HCEC 1CT (cell line): ENCODE measurements at places on chromosomes 13 and 19.
A peak's percentile ranks its signal among the peaks of the same experiment; 100 is the strongest.

DNA sequence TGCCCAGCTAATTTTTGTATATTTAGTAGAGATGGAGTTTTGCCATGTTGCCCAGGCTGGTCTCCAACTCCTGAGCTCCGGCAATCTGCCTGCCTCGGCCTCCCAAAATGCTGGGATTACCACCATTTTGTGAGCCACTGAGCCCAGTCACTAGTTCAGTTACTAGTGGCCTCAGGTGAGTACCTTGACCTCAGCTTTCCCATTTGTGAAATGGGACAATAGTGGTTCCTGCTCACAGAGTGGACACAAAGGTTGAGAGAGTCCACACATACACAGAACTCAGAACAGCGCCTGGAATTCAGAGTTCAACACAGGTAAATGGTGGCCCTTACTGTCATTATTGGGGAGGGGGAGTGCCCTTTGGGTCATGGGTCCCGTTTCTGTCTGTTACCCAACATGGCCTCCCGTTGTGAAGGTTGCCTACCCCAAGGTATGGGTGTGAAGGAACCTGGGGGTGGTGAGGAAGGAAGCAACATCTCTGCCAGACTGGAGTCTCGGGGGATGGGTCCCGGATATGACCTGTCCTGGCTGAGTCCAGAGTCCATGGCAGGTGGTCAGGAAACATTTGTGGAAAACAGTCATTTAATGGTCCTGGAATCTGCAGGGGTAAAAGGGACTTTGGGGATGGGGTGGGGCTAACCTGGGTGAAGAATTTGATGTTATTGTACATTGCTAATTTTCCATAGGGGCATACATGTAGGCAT is 11.7 kb upstream of the IRGC start:
- no peak for DNase-seq

DNA sequence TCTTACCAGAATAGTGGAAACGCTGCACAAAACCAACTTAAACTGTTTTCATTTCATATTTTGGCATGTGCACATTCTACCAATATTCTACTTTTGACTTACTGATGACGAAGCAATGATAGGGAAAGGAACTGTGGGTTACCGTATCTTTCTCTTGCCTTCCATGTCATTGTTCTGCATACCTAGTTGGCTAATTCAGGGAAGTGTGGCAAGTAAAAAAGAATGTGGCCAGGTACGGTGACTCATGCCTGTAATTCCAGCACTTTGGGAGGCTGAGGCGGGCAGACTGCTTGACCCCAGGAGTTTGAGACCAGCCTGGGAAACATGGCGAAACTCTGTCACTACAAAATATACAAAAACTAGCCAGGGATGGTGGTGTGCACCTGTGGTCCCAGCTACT is 108.2 kb downstream of the SIPA1L3 start:
- DNase-seq: no peak

DNA sequence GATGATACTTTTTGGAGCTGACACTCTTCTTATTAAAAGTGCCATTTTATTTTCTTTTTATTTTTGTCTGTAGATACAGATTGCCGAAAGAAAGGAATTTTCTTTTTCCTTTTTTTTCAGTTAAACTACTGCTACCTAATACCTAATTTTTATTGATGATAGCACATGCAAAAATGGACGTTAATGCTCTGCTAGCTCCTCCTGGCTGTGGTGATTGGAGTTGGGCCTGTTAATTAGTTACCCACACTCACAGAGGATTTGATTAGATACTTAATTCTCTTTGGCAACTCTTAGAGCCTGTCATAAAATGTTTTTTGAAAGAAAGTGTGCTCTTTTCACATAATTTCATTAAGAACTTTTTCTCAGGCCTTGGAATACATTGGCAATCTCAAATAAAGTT is 366.8 kb downstream of the DCT start:
- peak; percentile 9 for DNase-seq

DNA sequence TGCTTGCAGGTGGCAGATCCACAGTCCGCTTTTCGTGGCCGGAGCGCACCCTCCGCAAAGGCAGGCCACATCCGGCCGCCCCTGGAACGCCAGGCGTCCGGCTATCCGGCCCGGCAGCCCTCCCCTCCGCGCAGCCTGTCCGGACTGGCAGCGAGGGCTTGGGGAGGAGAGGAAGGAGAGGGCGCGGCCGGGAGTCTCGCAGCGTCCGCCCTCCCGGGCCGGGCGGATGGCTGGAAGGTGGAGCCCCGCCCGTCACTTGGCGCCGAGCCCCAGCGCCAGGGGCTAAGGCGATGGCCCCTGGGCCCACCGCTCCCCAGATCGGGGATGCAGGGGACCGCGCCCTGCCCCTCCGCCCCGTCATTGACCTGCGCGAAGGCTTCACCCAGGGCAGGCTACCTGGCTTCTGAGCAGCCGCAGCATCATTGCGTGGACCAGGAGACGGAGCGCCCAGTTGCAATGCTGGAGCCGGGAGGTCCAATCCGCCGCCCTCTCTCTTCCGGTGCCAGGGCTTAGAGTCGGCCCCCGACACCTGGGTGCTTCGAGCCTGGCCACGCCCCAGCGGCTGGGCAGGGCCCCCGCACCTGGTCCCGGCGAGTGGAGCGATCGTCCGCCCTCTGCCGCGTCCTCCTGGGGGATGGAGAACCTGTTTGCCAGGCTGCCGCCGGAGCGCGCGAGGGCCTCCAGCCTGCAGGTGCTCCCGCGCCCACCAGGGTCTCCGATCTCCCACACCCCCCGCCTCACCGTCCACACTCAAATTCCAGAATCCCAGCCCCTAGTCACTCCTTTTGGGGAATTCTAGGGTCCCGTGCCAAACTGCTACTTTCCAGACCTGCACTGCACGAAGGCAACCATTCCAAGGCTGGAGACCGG is at the start of gene FUT1:
FUT1 (minus strand) TSS at position 146 of the 870 bp plus-strand sequence. CDS start 1,360 bp downstream, outside the sequence.
- DNase-seq: no peak

GRCh38 chr19:30363073-30363472 is 9.1 kb upstream of the ZNF536 start:
- no peak for DNase-seq

DNA sequence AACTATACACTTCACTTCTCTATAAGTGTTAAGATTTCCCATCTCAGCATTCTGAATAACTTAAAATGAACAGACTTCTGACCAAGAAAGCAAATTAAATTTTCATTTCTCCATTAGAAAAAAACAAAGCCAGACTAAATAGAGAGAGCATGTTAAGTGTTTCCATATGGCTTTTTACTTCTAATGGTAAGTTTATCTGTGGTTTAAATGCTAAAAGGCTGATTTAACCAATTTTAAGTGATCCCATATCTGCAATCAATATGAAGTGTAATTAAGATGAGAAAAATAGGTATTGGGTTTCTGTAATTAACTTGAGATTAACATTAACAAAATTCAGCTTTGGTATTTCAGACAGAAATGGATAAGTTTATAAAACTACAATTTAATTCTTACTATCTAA is 107.8 kb downstream of the ELF1 start:
- DNase-seq: no peak

GRCh38 chr19:15539638-15540037 is 31.3 kb downstream of the CYP4F22 start:
- DNase-seq: no peak

GRCh38 chr13:98050041-98050466 is 92.8 kb upstream of the FARP1 start:
- DNase-seq: peak; percentile 10

- no peak for DNase-seq
Observed at GRCh38 chr13:46181840-46182490, at the start of gene LCP1. Gene LCP1 (minus strand): TSS chr13:46182177. CDS start chr13:46159662, 22,515 bp downstream.

DNA sequence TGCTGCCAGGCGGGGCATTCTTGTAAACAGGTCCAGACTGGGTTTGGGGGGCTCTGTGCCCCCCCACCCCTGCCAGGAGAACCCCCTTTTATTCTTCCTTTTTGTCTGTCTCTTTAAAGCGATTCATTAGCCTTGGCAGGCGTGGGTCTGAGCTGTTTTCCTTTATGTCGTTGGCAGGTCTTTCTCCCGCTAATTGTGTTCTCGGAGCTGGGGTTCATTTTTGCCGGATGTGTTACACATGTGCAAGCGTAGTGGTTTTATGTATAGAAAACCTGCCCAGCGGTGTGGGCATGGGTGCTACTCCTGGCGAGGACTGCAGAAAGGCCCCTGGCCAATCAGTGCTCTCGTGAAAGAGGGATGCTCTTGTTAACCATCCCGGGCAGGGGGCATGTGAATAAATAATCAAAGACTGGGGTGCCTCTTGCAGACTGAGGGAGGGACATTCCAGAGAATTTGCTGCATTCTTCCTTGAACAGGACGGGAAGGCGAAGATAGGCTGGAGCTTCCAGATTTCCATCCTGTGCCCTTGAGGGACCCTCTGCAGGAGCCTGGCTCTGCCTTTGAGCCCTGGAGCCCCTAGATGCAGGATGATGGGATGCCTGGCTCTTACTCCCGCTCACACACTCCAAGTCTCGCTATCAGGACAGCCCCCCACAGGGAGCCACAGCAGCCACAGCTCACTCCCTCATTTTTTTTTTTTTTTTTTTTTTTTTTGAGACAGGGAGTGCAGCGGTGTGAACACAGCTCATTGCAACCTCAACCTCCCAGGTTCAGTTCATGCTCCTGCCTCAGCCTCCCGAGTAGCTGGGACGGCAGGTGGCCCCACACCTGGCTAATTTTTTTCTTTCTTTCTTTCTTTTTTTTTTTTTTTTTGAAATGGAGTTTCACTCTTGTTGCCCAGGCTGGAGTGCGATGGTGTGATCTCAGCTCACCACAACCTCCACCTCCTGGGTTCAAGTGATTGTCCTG is 14.1 kb downstream of the CARM1 start:
- DNase-seq: no peak

GRCh38 chr13:102729560-102730270 is 34.9 kb upstream of the METTL21C start:
- DNase-seq: peak; percentile 58

DNA sequence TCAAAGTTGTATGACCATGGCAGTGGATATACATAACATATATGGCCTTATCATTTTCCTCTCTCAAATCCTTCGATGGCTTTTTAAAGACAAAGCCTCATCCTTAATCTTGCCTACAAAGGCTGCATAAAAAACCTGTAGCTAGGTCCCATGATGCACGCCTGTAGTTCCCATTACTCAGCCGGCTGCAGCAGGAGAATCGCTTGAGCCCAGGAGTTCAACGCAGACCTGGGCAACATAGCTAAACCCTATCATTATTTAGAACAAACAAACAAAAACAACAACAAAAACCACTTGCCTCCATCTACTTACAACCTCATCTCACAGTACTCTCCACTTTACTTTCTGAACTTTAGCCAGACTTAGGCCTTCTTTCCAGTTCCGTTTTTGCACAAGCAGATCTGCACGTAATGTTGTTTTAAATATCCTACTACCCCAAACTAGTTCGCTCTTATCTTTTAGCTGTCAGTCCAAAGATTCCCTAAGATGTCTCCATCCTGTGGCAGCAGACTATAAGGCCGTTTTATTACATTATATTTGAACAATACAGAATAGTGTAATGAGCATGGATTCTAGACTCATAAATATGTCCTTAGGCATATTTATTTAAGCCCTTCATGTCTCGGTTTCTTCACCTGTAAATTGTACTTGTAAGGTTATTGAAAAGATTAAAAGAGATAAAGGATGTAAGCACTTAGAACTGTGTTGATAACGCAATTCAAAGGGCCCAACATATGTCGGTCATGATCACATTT is 969 bp upstream of the POMP start:
- no peak for DNase-seq

GRCh38 chr19:31226151-31226935 is 122.9 kb downstream of the TSHZ3 start:
- DNase-seq: no peak

DNA sequence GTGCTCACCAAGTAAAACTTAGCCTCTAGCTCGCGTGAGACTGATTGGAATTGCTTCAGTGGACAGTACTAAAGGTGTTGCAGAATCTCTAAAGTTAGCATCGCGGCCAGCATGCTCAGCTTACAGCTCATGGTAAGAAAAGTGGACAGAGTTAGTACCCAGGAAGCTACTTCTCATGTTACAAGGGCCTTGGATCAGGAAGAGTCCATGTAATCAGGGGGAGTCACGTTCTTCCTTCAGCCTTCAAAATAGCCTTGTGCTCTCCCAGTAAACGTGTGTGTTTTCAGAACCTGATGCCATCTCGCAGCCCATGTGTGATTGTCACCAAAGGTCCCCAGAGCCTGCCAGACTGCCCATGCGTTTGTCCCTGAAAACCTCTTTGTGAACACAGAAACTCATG is 195.8 kb upstream of the RNF113B start:
- no peak for DNase-seq

GRCh38 chr13:37806666-37807065 is 62.9 kb downstream of the TRPC4 start:
- no peak for DNase-seq

DNA sequence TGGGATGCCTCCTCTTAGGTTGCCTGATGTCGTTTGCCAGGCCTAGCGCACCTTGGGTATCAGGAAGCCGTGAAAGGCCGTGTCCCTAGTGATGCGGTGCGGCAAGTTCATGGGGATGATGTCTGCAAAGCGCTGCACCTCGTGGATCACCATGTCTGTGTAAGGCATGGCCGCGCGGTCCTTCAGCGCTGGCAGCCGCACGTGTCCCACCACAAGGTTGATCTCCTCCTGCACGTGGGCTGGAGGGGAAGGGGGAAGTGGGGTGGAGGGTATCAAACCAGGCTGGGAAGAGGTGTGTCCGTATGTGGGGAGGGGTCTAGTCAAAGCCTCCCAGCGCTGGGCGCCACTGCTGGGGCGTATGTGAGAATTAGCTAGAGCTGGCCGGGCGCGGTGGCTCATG is 23.2 kb downstream of the EGLN2 start:
- DNase-seq: no peak

GRCh38 chr19:48368936-48369335 is 4.8 kb downstream of the SYNGR4 start:
- DNase-seq: no peak

DNA sequence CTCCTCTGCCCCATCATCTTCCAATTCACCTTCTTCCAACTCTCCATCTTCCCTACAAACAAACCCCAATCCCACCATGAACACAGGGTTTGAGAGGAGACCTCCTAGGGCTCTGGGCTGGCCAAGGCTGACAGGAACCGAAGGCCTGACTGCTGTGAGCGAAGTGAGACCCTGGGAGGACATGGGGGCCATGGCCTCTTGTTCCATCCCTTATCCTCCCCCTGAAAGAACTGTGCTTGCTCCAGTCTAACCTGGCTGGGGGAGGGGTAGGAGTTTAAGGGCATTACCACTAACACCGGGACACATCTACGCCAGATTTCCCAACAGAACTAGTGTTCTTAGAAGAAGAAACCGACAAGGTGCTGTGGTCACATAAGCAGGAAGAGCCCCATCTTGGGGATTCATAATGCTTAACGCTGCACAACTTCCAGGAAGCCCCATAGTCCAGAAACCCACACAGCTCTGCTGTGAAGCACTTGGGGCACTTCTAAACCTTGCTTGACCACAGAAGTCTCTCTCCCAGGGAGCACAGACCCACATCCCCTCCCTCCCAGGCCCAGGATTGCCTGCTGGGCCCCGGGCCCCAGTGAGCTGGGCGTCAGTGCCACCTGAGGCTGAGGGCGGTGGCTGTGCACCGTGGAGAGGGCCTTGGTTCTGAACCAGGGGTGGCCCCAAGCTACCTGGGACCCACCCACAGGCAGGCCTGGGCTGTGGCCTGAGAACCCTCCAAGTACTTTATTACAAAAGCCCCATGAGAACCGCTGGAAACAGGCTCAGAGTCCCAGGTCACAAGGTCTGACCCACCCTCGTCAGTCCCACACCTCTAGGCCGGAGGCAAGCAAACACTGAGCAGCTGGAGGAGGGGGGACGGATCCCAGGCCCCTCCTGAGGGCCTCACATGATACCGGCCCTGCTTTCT is 18.8 kb downstream of the ZC3H4 start:
- DNase-seq: no peak

GRCh38 chr19:4584670-4585460 is 25.4 kb upstream of the SEMA6B start:
- no peak for DNase-seq

GRCh38 chr13:36214163-36214921 is at the start of gene SOHLH2:
Gene SOHLH2 (minus strand): TSS chr13:36214556. CDS start chr13:36214526, 30 bp downstream.
- DNase-seq: no peak

GRCh38 chr13:83086948-83087347 is 795.3 kb downstream of the SLITRK1 start:
- DNase-seq: no peak
